ENCODE measurements at places on chromosomes 12 and 14.

GRCh38 chr12:15544589-15544988 is 222.3 kb downstream of the PTPRO start:
- DNase-seq, result no peak

DNA sequence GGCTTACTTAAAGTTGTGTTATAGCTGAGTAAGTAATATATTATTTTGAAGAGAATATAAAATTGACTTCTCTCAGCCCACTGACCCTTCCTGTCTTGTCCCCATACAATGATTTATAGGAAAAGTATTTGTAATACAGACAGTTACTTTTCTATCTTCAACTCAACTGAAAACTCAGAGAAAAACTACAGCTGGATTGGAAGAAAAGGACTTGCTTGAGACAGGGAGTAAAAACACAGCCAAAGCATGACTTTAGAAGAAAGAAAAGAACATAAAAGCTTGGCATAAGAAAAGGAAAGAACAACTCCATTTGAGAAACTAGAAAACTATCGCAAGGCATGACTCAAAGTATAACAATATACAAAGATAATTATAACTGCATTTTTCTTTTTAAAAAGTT is 57.5 kb downstream of the MSRB3 start:
- DNase-seq, result no peak

DNA sequence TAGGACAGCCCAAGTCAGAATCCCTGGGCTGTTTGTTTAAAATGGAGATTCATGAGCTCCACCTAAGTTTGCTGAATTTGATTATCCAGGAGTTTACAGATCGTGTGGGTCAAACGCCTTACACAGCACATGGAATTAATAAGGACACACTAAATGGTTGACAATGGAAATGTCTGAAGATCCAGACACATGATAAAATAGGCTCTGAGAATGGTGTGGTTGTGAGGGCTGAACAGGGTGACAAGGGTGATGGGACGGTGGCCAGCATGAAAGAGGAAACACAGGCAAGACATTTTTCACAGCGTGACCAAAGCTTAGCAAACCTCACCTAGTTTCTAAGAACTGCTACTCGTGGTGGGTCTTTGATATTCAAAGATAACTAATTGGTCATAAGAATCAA is 12.5 kb downstream of the VWF start:
- no peak for DNase-seq

DNA sequence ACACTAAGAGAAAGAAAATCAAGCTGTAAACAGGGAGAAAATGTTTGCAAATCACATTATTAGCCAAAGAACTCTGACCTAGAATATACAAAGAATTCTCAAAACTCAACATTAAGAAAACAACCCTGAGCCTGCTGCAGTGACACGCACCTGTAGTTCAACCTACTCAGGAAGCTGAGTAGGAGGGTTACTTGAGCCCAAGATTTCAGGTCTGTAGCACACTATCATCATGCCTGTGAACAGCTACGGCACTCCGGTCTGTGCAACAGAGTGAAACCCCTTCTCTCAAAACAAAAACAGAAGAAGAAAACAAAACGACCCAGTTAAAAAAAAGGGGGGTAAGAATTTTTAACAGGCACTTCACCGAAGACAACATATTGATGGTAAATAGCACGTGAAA is 20.8 kb downstream of the SAV1 start:
- no peak for DNase-seq

DNA sequence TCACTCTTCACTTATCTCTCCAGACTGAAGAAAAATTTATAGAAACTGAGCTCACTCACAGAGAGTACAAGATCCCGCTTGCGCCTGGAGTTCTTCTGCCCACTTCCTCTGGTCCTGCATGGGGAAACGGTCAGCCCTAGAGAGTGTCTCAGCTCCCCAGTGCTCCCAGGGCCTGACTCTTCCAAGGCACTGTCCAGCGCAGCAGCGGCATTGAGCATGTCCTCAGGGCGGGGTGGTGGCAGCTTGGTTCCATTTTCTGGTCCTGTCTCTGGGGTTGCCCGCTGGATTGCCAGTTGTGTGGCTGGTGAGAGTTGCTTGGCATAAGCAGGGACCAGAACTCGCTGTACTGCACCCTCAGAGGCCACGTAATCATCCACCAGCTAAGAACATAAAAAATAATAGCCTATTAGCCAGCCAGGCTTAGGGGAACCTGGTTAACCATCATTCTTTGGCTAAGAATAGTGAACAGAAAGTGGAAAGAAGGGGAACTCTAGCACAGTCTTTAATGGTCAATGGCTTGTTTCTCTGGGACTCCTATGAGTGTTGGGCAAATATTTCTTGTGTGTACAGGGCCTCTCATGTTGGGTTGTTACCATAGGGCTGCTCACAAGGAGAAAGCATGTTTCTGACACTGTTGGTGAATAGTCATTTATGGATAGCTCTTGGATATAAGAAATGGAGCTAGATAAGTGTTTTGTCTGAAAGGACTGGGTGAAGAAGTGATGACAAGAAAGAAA is 13.7 kb upstream of the AJUBA start:
- no peak for DNase-seq

- DNase-seq, result no peak
Measured at GRCh38 chr12:81077329-81077685, 572 bp upstream of the ACSS3 start.

- DNase-seq, result no peak
Measured at GRCh38 chr12:31890295-31891285, 68.6 kb upstream of the RESF1 start.

GRCh38 chr14:89215114-89215513 is 201.9 kb downstream of the FOXN3 start:
- no peak for DNase-seq

GRCh38 chr14:77220246-77221017 is 38.8 kb downstream of the TMEM63C start:
- no peak for DNase-seq

- no peak for DNase-seq
Measured at GRCh38 chr12:124651516-124652273, 84.3 kb upstream of the NCOR2 start.
